PC-9 (cell line): ENCODE measurements at places on chromosomes 5 and 9.

GRCh38 chr5:66869347-66869746 lies 273.2 kb downstream of the MAST4 start:
- no peak for DNase-seq

DNA sequence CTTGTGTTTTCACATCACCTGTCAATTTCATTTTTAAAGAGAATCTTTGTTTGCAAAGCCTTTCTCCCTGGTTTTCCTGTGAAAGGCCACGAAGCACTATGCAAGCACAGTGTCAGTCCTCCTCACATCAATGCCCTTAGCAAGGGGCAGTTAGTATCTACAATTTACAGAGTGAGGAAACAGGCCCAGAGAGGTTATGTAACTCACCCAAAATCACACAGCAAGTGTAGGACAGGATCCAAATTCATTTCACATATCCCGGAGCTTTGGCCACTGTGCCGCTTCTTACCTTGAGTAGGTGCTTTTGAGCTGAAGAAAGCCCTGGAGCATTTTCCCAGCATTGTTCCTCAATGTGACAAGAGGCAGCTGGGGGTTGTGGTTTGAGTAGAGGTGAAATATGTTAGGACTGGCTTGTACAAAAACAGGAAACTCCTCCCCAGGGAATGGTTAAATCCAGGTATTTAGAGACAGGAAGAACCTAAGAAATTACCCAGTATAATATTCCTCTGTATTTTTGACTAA lies 283.8 kb downstream of the NTRK2 start:
- DNase-seq, result no peak

GRCh38 chr9:135167849-135168655 lies 80.6 kb downstream of the OLFM1 start:
- DNase-seq, result no peak

DNA sequence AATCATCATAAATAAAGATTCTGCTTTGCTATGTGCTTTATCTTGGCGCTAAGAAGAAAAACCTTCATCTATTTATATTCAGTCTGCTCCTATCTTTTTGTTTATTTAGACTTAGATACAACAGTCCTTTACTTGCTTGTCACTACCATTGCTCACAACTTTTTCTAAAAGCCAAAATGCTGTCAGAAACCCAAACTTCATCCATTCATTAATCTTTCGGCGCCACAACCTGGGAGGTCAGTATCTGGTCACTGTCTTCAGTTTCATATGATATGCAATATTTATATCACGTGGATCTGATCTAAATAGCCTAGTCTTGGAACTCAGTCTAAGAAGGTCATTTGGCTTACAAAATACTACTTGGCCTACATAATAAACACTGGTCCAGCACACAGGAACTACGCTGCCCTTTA lies 159.3 kb upstream of the TARS1 start:
- DNase-seq, result no peak

DNA sequence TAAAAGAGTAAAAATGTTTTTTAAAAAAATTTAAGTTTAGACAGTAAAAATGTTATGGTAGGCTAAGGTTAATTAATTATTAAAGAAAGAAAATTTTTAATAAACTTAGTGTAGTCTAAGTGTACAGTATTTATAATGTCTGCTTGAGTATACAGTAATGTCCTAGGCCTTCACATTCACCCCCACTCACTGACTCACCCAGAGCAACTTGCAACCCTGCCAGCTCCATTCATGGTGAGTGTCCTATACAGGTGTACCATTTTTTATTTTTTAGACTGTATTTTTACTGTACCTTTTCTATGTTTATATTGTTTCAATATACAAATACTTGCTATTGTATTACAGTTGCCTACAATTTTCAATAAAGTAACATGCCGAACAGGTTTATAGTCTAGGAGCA lies 234.1 kb downstream of the AUH start:
- no peak for DNase-seq

- DNase-seq, result no peak
These were observed 133.1 kb downstream of the RORB start for GRCh38 chr9:74630228-74630627.

GRCh38 chr5:54829676-54830535 lies 155.5 kb downstream of the ESM1 start:
- DNase-seq, result no peak

- no peak for DNase-seq
These were observed at the start of gene IL7R for GRCh38 chr5:35856765-35857351. TSS of gene IL7R (plus strand) at chr5:35856891. CDS start at chr5:35856978, 87 bp downstream.

DNA sequence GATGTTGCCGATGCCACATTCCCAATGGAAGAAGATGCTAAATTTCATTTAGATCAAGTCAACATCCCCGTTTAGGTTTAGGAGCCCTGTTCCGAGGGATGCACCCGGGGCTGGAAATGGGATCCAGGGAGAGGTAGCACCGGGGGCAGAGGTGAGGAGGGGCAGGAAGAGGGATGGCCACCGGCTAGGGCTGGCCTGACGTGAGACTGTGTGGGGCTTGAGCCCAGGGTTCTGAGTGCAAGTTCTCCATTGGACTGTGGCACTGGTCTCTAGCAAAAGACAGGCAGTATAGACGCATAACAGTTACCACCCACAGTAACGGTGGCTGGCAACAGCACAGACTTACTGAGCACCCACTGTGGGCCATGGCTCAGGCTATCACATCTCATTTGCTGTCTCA lies 209.0 kb upstream of the MVB12B start:
- DNase-seq, result no peak

GRCh38 chr9:18745710-18746109 lies 271.8 kb downstream of the ADAMTSL1 start:
- no peak for DNase-seq

DNA sequence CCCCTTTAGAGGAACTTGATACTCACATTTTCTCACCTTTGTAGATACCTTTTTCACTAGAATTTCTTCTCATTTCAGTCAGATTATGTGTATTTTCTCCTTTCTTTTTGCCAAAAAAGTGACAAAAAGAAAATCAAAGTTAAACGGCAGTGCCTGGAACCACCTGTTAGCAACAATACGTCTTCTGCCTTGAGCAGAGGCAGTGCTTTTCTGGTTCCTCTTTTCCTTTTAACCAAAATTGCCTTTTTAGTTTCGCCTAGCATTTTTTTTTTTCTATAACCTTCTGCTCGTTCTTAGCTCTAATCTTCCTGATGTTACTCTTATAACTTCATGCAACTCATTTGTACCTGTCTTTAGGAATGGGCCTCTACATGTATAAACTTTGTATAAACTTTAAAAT lies 26.1 kb downstream of the SMIM32 start:
- DNase-seq, result no peak

- no peak for DNase-seq
These were observed 108.6 kb upstream of the RAD23B start for GRCh38 chr9:107174441-107174840.
